ENCODE measurements at places on chromosomes 4 and X.

GRCh38 chr4:74969507-74970474 lies 36.9 kb downstream of the PARM1 start:
- DNase-seq = no peak

DNA sequence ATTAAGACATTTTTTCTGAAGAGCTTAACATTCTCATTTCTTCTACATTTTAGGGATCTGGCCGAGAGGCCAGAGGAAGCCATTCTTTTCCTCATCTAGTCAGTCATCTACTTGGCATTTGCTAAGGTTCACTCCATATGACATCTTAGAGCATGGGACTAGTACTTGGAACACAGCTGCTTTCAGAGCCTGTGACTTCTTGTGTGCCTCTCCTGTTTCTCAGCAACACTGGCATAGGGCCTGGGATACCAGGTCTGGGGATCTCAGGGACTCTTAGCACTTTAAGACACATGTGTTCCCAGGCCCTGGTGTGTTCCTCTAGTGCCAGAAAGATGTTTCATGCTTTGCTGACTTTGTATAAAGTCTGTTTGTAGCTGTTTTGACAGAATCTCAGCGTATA lies 7.3 kb downstream of the PLP1 start:
- no peak for DNase-seq

- DNase-seq = no peak
Measured at GRCh38 chr4:101288365-101289145, 58.8 kb downstream of the PPP3CA start.

DNA sequence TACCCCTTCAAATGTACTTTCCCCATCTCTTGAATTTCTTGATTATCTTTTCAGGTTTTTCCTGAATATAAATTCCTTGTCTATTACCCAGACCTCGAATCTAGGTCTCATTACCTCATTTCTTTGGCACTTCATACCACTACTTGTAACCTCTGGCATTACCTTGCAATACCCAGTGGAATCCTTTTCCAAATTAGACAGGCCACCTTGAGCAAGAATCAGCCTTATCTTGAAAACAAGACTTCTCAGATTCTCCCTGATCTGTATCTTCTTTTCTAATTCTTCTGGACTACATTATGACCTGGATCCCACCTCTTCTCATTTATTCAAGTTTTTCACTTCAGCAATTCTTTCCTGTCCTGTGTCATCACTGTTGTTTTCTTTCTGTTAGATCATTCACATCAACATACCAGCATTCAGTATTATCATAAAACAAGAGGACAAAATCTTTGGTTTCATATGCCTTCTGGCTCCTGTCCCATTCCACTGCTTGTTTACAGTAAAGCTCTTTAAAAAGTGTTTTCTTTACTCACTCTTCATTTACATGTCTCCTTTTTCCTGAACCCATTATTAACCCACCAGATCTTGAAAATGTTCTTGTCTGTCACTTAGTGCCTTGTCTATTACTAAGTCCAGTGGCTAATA lies 275.6 kb upstream of the HS3ST1 start:
- no peak for DNase-seq

GRCh38 chr4:21167711-21168110 lies 467.5 kb downstream of the PACRGL start:
- no peak for DNase-seq

DNA sequence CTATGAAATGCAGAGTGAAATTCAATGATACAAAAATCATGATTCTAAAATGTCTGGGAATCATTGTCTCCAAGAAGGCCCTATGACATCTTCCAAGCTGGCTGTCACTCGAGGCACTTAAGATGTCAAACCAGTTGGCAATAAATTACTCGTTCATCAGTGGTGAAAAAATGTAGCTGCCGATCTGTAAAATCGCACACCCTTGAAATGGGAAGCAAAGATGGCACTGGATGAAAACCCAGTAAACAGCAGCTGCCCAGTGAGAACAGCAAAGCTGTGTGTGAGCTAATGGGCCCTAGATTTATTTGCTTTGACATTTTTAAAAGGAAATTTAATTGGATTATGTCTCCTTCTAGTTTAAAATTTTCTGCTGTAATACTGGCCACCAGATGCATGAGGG lies 181.9 kb upstream of the NDP start:
- no peak for DNase-seq

GRCh38 chr4:188955066-188955465 lies 815.8 kb downstream of the TRIML1 start:
- no peak for DNase-seq

GRCh38 chrX:131063613-131064012 lies 5.5 kb downstream of the ARHGAP36 start:
- DNase-seq = no peak

- no peak for DNase-seq
Measured at GRCh38 chrX:74579597-74580198, 34.7 kb downstream of the RLIM start.

DNA sequence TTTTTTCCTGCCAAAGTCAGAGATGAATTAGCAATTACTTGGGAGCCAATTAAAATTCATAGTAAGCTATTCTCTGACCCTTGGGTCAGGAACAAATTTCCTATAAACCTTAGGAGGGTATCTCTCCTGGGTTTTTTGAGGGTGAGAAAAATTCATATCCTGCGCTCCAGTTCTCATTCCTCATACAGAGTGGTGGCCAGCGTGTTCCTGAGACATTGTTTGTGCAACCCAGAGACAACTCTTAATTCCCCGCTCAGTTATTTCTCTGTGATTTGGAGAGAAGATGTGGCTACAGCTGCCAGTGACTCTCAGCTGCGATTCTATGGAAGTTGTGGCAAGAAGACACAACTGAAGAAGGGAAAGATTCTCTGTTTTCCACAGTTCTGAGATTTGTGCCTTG lies 37.9 kb upstream of the CBR4 start:
- DNase-seq = no peak

DNA sequence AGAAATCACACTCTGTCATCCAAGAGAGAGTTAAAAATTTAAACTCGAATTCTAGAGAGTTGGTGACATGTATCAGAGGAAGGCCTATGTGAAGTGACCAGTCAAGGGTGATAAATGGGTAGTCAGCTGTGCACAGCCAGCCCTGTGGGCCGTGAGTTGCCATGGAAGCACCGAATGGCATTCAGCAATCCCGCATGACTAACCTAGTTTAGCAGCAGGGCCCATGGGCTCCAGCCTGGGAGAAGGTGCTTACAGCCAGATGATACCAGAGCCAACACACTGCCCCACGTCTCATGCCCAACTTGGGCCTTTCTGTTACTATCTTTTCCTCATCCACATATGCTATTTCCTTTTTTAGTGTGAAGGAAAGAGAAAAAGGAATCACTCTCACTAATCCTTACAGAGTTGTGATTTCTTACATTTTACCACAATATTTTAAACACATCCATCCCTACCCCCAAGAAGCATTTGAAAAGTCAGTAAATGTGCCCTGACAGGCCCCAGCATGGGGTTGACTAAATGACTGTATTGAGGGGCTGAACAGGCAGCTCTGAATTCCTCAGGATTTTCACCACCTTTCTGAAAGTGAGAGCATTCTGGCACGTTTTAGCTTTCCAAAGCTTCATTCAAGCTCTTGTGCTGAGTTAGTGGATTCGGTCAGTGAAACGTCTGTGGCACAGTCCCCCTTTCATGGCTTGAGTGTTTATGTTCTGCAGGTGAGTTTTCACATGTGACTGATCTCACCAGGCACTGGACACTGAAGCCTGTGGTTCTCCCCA lies 104.2 kb downstream of the AFF1 start:
- no peak for DNase-seq

- no peak for DNase-seq
Measured at GRCh38 chr4:186740822-186741221, 17.2 kb upstream of the FAT1 start.

GRCh38 chr4:6250235-6250983 lies 19.2 kb upstream of the WFS1 start:
- no peak for DNase-seq

GRCh38 chrX:76279007-76279406 lies 106.1 kb downstream of the PBDC1 start:
- DNase-seq = peak; percentile 13

DNA sequence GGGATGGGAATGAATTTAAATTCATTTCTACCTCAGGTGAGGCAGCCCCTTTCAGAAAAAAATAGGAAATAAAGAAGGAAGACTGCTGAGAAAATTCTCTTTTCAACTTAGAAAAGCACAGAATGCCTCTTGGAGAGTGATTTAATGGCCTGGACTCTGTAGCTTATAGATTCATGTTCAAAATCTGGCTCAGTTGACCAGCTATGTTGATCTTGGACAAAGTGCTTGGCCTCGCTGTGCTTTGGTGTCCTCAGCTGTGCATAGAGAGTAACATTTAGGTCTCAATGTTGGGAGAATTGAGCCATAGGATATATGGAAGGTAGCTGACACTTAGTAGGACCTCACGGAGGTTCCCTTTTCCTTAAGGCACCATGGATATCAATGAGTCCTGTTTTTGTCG lies 49.7 kb upstream of the SFRP2 start:
- no peak for DNase-seq

DNA sequence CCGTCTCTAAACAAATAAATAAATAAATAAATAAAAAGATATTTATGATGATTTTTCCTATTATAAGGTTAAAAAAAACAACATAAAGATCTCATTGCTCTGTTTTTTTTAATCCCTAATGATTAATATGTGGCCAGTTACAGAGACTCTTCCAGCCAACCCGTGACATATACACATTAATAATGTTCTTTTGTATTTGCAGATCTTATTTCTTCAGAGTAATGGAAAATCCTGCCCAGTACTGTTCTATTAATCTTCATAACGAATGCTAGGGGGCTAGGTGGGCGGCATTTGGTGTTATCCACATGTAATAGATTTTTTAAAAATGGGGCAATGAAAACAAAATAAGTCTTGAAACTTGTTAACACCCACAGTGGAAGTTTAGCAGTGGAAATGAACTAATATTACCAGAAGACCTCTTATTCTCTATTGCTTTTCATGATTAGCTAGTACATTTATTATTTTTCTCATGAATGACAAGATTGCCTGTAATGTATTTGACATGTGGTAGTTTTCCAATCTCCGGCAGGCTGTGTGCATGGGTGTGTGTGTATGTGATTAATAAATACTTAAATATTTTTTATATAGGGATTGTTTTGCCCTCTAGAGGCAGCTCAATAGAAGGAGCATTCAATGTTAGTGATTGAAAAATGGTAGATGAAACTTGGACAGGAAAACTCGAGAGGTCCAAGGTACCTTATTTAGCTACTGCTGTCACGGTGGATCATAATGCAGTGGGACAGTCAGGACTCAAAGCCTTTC lies 457.4 kb downstream of the IL1RAPL1 start:
- no peak for DNase-seq

GRCh38 chrX:9874483-9874882 lies 88.3 kb downstream of the SHROOM2 start:
- no peak for DNase-seq

DNA sequence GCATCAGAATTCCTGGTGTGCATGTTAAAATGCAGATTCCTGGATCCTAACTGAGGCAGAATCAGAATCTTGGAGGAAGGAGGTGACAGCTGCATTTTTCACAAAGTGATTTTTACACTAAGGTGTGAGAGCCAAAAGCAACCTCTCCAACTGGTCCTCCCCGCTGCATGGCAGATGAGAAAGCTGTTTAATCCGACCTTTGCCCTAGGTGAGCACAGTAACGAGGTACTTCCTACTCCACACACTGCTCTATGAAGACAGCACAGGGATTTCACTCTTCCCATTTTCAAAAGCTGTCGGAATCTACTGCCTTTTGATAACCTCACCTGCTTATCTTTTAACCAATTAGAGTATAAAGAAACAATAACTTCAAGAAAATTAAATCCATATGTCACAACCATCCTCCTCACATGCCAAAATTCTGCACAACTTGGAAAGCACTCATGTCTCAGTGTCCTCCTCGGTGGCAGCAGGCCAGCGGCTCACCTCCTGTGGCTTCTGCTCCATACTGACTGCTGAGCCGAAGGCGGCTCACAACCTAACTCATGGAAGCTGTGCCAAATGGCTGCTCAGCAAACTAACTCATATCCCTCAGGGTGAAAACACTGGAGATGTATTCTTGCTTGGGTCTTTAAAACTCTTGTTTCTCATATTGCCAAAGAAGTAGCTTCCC lies 3.6 kb downstream of the CASP6 start:
- DNase-seq = no peak
